NB4 (cell line): ENCODE measurements at places on chromosomes 6 and 20.
A peak's percentile ranks its signal among the peaks of the same experiment; 100 is the strongest.

- no peak for DNase-seq
These were observed 315.6 kb upstream of the QKI start for GRCh38 chr6:163098827-163099479.

DNA sequence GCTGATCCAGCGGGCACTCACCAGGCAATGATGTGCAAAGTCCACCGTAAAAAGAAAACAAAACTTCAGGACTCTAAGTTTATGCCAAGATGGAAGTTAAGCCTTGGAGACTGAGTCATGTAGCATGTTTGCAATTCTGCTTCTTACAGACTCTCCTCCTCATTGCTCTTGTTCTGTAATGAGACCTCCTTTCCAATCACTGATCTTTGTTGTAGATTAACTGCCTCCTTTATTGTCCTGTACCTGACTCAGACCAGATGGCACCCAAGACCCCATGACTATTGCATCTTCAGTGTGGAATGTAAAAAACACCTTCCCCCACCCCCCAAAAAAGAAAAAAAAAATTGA lies 11.2 kb downstream of the NEU1 start:
- DNase-seq = no peak

- DNase-seq = peak; percentile 98
These were observed at the start of gene PEX6 for GRCh38 chr6:42978839-42979522. Gene PEX6 (minus strand): TSS chr6:42979181. CDS start chr6:42979150, 31 bp downstream.

GRCh38 chr6:151537556-151537955 lies 43.7 kb downstream of the CCDC170 start:
- no peak for DNase-seq

- DNase-seq = no peak
These were observed 13.5 kb downstream of the NCR2 start for GRCh38 chr6:41348934-41349333.

DNA sequence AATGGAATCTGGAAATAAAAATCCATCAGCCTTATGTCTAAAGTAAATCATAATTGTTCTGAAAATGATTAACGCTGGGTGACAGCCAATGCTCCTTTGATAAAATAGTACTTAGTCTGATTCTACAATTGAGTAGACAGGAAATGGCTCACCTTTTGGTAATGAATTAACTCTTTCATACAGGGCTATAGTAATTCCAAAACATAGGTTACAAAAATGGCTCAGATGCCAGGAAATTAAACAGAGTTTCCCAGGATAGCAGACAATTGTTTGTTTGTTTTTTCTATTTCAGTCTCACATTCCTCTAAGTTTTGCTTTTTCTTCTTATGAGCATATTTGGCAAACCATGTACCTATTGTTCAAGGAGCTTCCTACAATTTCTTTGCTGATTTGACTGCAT lies 257.2 kb upstream of the EPHA7 start:
- DNase-seq = no peak

GRCh38 chr6:130075879-130076460 lies 57.6 kb downstream of the L3MBTL3 start:
- no peak for DNase-seq

GRCh38 chr6:138576313-138576712 lies 77.0 kb upstream of the NHSL1 start:
- DNase-seq = no peak

- DNase-seq = no peak
These were observed 959.9 kb upstream of the FLRT3 start for GRCh38 chr20:15297059-15297875.

DNA sequence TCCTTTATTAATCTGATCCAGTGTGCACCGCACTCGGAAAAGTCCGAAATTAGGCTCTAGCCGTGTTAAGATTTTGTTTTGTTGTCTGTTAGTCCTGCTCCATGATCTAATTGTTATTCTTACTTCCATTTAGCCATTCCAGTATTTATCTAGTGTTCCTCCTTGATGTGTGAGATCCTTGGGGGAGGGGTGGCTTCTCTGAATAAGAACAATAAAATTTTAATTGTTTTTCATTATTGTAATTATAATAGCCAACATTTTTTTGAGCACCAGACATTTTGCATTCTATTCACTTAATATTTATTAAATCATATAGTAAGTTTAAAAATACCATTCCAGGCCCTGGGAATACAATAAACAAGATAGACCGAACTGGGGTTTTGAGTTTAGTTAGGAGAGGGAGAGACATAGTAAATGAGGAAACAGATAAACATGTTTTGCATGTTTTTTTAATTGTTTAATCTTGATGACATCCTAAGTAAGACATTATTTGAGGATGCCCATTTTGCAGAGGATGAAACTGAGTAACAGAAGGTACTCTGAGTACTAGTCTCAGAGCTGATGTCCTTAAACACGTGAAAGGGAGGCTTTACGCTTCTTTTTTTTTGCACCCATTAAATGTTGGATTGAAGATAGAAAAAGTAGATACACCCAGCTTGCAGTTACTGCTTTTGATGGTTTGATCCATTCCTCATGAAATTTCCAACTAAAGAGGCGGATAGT lies 1.2 kb downstream of the CBFA2T2 start:
- DNase-seq = no peak

GRCh38 chr6:26392932-26393636 lies 9.0 kb upstream of the BTN3A1 start:
- DNase-seq = no peak

GRCh38 chr20:35008411-35009342 lies 53.0 kb downstream of the MYH7B start:
- no peak for DNase-seq

DNA sequence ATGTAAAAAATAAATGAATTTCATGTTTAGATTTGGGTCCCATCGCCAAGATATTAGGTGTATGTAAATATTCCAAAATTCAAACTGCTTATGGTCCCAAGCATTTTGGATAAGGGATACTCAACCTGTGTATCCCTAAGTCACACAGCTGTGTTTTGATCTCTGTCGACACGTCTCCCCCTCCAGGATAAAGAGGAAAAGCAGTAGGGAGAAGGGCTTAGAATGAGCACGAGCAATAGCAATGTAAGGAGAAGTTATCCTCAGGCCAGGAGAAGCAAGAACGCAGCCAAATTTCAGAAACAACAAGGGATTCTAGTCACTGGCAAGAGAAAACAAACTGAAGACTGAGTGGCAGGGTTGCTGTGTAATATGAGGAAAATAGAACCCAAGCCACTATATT lies 181.2 kb downstream of the AIG1 start:
- no peak for DNase-seq

GRCh38 chr6:33700391-33701050 lies 11.0 kb downstream of the UQCC2 start:
- DNase-seq = peak; percentile 72

DNA sequence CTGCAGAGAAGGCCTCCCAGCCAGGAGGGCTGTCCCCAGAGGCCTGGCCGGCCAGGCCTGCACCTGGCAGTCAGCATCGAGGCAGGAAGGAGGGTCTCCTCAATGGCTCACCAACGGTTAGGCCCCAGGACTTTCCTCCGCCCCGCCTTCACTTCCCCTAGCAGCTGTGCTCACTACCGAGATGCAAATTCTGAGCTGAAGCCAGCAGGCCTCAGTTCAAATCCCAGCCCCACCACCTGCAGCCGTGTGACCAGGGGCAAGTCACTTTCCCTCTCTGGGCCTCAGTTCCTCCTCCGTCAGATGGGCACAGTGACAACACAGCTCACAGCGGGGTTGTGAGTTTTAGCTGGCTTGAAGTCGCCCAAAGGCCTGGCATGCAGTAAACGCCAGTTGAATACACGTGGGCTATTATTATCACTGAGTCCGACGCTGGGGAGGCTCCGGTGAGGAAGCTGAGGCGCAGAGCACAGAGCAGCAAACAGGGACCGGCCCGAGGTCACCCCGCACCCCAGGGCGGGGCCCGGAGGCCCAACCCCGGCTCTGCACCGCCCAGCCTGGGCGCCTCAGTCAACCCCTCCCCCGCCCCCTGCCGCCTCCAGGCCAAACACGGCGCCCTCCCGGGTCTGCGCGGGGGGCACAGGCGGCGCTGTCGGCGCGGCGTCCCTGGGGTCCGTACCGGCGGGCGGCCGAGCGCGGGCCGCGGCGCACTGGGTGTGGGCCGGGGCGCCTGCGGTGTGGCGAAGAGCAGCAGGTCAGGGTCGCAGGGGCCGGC lies 671 bp downstream of the E2F1 start:
- DNase-seq = peak; percentile 88

DNA sequence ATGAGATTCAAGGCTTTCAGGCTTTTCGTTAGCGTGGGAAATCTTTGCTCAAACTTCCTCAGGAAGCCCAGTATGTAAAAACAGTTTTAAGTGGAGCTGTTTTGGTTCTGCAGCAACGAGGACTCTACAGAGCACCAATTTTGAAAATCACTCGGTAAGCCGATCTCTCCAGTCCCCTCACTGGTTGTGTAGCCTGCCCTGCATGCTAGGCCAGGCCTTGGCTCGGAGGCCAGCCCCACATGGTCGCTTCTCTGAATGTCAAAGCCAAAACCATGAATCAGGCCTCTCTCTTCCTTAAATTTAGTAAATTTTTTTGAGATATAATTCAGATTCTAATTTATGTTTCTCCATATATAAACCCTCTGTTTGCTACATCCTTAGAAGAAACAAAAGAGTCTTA lies 108.0 kb downstream of the CHD6 start:
- DNase-seq = no peak

DNA sequence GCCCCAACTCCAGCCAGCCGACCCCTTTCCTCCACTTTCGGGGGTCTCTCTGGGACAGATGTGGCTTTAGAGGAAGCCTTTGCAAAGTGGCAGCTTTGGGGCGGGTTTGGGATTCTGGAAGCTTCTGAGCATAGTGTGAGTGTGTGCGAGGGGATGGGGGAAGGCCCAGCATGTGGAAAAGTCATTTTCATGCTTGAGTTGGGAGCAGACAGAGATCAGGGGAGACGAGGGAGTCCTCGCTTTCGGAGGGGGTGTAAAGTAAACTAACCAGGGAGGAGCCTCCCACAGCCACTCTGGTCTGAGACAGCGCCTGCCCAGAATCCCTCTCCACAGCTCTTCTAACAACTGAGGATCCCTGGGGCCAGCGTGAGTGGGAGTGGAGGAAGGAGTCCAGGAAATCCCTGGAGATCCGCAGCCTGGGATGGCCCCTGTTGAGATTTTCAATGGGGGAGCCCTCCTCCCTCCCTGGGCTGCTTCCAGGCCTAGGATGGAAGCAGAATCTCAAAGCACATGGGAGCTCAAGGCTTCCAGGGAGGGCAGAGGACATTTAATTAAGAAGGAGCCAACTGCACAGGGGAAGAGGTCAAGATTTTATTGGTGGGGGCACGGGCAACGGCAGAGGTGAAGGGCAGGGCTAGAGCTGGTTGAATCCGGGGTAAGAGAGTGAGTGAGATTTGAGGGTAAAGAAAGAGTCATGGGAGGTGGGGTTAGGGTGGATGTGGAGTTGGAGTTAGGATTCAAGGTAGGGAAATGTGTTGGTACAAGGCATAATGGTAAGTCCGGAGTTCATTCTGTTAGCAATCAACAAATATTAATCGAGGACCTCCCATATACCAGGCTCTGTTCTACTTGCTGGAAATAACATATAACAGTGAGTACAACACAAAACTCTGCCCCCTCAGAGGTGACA lies 102.3 kb upstream of the FOXP4 start:
- no peak for DNase-seq

- DNase-seq = peak; percentile 60
These were observed 3.1 kb upstream of the CABLES2 start for GRCh38 chr20:62409931-62410745.

GRCh38 chr6:36224918-36225461 lies 28.4 kb downstream of the BRPF3 start:
- DNase-seq = peak; percentile 32

DNA sequence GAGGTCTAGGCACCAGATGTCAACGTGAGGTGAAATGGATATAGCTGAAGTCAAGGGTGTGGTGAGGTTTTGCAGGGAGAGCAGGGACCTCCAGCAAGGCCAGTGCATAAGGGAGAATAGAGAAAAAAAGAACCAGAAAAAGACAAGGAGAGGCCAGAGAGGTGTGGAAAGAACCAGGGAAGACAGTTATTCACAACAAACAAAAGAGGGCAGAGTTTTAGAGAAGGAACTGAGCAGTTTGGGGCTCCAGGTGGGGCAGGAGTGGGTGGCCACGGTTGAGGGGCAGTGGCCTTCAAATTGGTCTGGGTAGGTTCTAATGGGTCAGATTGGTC lies 11.6 kb upstream of the NQO2 start:
- DNase-seq = no peak

DNA sequence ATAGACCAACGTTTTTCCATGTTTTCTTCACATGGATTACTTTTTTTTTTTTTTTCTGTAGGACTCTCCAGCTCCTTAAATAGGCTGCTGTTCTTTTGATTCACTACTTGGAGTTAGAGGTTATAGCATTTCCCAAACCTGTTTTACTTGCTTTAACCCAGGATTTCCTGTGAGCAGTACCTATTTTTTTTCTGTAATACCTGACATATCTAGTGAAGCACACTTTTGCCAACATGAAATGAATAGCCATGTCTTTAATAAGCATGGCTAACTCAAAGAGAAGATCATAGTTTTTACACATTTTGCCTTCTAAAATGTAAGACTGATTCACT lies 137.0 kb downstream of the FOXA2 start:
- no peak for DNase-seq

DNA sequence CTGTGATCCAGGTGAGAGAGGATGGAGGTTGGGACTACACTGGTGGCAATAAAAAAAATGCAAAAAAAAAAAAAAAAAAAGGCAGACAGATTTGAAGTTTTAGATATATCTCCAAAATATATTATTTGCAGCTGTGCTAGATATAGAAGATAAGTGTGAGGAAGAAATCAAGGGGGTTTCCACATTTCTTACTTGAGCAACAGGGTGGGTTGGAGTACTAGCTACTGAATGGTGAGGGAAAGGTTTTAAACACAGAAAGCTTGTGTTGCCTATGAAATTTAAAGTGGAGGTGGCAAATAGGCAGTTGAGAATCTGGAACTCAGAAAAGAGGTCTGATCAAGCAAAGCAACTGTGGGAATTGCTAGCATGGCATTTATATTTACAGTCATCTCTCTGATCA lies 59.9 kb upstream of the GNRH2 start:
- DNase-seq = no peak
